ENCODE measurements at places on chromosomes 16 and 17.

GRCh38 chr17:17778308-17779014, 58.3 kb downstream of the SREBF1 start:
- DNase-seq, result no peak

GRCh38 chr16:72769876-72770275, 278.1 kb downstream of the ZFHX3 start:
- no peak for DNase-seq

- no peak for DNase-seq
These were observed 209.6 kb upstream of the NLRP1 start for GRCh38 chr17:5793899-5794298.

DNA sequence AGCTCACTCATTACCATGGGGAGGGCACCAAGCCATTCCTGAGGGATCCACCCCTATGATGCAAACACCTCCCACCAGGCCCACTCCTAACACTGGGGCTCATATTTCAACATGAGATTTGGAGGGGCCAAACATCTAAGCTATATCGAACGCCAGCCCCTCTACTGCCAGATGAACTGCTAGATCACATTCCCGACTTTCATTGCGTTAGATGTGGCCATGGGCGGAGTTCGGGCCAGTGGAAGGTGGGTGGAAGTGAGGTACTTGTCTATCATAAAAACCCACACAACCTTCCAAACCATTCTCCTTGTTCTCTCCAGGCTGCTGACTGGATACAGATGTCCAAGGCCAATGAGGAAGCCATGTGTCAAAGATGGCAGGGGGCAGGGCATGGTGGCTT, 27.0 kb upstream of the ANKRD40CL start:
- DNase-seq, result no peak

- no peak for DNase-seq
These were observed 61.4 kb downstream of the NXN start for GRCh38 chr17:917941-918740.

- no peak for DNase-seq
These were observed 2.4 kb downstream of the CD7 start for GRCh38 chr17:82314727-82315605.

DNA sequence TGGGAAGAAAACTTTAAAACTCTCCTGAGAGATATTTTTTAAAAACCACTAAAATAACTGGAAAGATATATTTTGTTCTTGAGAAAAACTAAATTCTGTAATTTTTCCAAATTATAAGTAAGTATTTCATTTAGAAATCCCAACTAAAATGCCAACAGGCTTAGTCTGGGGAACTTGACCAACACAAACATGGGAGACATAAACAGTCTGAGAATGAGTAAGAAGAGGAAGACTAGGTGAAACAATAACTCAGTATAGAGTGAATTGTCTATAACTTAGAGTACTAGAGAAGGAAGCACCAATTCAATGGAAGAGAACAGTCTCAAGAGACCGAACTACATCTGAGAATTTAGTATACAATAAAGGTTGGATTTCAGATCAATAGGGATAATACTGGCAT, 2.9 kb downstream of the CMTM1 start:
- DNase-seq, result no peak

All from memory B cell (primary cell).